ENCODE measurements at places on chromosomes 4 and X. TPM values are rescaled to one million over a fixed set of nuclear protein-coding genes. Genes with fewer than 3 reads are reported as not detected.
A peak's percentile ranks its signal among the peaks of the same experiment; 100 is the strongest.

GRCh38 chr4:84058201-84058600, 440.9 kb downstream of the NKX6-1 start:
- DNase-seq, result no peak

GRCh38 chrX:155745792-155746191, 133.0 kb upstream of the TMLHE start:
- DNase-seq, result peak; percentile 35

DNA sequence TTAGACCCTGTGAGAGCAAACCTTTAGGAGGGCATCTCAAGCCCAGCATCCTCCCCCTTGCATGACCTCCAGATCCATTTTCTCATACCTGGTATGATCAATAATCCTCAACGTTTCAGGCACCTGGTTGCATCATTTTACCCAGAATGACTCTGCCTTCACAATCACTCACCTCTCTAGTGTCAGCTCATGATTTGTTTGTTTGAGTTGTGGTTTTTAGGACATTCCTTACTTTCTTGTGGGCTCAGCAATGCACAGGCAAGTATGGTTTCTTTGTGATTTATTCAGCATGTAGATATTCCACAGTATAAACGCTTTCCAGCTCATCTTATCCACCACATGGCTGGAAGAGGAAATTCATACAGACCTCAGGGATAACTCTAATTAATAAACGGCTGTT, 93.6 kb upstream of the CPEB2 start:
- no peak for DNase-seq

- no peak for DNase-seq
Measured at GRCh38 chr4:911221-911751, 20.8 kb downstream of the GAK start.

DNA sequence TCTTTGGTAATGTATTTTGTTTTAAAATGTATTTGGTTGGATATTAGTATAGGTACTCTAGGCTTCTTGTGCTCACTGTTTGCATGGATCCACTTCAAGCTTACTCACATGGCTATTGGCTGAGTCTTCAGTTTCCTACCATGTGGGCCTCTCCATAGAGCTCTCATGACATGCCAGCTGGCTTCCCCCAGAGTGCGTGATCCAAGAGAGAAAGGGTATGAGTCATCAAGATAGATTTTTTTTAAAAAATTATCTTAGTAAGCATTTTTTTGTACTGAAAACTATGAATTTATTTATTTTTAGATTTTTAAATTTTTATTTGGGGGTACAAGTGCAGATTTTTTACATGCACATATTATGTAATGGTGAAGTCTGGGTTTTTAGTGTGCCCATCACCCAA, 219.1 kb upstream of the AMOT start:
- DNase-seq, result no peak

- no peak for DNase-seq
Measured at GRCh38 chrX:47796433-47796906, 40.2 kb upstream of the ZNF81 start.

DNA sequence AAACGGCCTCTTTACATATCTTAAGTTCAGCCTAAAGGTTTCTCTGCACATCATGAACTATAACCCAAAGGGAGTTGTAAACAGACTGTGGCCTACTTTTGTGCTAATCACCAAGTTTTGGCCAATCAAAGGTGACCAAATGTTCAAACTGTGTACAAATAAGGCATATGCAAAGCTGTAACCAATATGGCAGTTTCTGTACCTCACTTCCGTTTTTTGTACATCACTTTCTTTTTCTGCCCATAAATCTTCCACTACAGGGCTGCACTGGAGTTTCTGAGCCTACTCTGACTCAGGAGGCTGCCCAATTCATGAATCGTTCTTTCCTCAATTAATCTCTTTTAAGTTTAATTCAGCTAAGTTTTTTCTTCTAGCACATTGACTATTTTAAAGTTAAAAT, 318.7 kb downstream of the SLC7A11 start:
- no peak for DNase-seq

DNA sequence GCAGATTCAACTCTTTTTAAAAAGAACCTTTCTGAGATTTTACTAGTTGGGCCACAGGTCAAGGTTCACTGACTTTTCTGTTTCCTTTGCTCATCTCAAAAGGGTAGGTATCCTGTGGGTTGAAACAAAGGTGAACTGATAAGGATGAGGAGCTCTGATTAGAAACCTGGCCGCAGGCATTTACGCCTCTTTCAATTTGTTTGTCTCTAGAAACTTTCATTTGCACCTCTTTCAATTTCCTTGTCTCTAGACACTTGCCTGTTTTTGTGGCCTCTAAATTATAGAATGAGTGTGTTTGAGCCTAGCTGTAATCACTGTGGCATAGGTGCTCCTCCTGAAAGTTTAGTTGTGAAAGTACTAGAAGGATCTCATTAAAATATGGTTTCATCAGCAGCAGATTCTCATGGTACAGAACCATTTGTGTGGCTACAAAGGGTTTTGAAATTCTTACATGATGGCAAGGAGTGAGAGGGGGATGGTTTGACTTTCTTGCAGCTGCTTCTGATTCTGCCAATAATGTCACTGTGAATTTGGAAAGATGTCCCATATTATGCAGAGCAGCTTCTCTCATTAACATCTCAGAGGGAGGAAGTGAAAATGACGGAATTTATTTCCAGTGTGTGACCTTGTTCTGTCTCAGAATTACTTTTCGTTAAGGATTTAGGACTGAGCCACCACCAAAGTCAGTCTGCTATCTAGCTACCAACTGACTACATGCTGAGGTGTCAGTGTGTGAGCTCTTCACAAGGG, 142.2 kb downstream of the SH2D1A start:
- no peak for DNase-seq

- no peak for DNase-seq
Measured at GRCh38 chr4:32689518-32689917, 1969.3 kb downstream of the PCDH7 start.

GRCh38 chrX:26778320-26778888, 562.4 kb downstream of the MAGEB5 start:
- DNase-seq, result no peak

DNA sequence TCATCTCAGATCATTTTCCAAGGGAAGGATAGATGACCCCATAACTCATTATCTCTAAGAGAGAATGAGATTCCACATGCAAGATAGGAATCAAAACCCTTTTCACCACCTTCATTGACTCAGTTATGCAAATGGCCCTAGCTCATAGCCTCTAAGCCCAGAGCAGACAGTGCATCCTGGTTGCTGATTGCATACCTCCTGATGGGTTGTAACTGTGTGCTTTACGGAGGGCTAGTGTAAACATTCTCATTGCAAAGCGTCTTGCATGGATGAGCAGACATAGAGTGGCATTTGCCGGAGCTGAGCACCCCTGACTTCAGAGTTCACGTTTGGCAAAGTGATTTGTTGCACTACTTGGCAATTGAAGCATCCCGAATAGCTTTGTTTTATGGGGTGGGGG, 151.0 kb downstream of the VCX3A start:
- no peak for DNase-seq

Gene FSTL5
- 3.2 TPM for polyA plus RNA-seq

Gene LEF1
- 83.2 TPM for polyA plus RNA-seq

Gene MAP3K15
- 4.6 TPM for polyA plus RNA-seq

Gene PRKG2
- polyA plus RNA-seq, result 2.8 TPM

Gene F8
- polyA plus RNA-seq, result 13.0 TPM

Gene FAM149A
- 56.7 TPM for polyA plus RNA-seq

Gene BEND2
- 0.10 TPM for polyA plus RNA-seq

Gene F11
- polyA plus RNA-seq, result 5.3 TPM

Gene FIP1L1
- polyA plus RNA-seq, result 113 TPM

Gene NAP1L3
- 14.6 TPM for polyA plus RNA-seq
